ENCODE measurements at places on chromosomes 6 and 20. TPM values are rescaled to one million over a fixed set of nuclear protein-coding genes. Genes with fewer than 3 reads are reported as not detected.

DNA sequence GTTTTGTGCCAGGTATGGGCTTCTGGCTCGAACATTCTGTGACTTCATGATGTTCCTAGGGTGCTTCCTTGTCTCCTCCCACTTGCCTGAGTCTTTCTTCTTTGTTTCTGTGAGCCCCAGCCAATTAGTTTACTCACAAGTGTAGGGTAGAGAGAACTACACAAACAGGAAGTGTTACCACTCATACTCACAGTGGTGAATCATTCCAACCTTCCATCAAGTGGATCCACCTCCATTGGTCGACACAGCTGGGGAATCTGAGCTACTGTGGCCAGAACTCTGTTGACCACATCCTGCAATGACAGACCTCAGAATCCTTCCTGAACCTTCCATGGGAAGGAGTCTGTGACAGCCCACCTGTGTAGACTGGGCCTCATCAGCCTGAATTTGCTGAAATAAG lies 76.8 kb downstream of the UNC5CL start:
- no peak for DNase-seq

DNA sequence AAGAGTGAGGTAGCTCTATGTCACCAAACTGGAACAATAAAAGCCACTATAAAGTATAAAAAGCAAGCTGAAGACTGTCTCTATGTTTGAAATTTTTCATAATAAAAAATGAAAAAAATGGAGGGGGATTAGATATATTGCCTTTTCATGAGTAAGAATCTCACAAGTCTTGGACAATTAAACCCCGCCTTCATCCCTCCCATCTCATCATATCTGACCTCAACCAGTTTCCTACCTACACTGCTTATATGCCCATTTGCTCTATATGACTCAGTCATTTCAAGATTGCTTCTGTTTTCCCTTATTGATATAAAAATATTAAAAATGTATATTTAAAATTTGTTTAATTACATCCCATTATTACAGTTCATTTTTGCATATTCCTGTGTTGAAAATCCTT lies 2.9 kb upstream of the TRIM39 start:
- DNase-seq = no peak

GRCh38 chr20:37562695-37563480 lies 35.2 kb upstream of the BLCAP start:
- DNase-seq = no peak

DNA sequence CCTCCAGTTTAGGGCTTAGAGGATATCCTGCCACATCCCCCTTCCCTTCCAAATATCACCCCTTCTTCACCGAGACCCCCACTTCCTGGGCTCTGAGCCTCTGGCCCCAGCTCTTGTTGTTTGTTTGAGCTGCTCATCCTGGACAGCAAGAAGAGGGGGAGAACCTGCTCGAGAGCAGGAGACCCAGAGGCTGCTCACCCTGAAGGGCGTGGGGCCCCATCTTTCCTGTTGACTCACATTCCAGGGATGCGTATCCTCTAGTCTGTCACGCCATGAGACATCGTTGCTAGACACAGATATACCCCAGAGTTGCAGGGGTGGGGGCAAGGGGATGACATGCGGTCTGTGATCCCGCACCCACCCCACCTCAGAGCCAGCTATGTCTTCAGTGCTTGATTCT lies 5.7 kb upstream of the TNXB start:
- no peak for DNase-seq

TXLNB gene
- 0.05 TPM for polyA plus RNA-seq

DNA sequence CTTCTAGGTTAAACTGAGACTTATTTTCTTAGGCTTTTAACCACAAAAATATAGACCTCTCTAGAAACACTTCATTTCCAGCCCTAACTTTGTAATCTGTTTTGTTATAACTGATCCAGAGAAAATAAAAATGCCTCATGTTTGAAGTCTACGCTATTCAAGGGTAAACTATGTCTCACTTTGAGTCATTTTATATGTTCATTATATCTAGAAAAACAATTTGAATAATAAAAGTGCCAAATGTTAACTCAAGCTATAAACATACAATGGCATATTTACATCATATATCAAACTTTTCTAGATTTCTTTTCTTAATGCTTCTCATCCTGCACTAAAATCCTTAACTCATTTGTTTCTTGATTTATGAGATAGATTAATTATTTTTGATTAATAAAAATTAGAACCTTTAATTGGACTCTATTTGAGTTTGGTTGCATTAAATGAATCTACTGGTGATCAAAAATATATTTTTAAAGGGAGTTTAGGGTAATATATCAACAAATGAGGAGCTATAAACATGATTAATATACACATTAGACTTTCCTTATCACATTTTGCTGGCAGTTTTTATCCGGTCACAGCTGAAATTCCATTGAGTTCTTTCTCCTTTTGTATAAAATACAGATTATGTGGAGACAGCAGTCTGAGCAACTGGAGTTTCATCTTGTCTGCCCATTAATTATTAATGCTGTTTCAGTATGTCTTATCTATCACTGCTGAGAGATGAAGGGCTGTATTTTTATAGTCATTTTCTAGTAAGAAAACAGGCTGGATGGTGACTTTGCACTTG lies 246.5 kb downstream of the TBX18 start:
- no peak for DNase-seq

TRDN gene
- polyA plus RNA-seq = 1.2 TPM

- DNase-seq = no peak
Observed at GRCh38 chr6:2190661-2191389, 54.6 kb downstream of the GMDS start.

- DNase-seq = no peak
Observed at GRCh38 chr20:13492001-13492481, 146.7 kb downstream of the TASP1 start.

GRCh38 chr20:46400828-46401477 lies 5.5 kb downstream of the ELMO2 start:
- no peak for DNase-seq

SLC26A8 gene
- polyA plus RNA-seq = 0.57 TPM

GRCh38 chr6:36131511-36132245 lies 1.4 kb downstream of the MAPK13 start:
- DNase-seq = no peak

- DNase-seq = no peak
Observed at GRCh38 chr6:142827369-142827768, 117.6 kb downstream of the HIVEP2 start.

PRND gene
- 0.09 TPM for polyA plus RNA-seq

FAM83C gene
- not detected for polyA plus RNA-seq

PLAGL2 gene
- polyA plus RNA-seq = 26.7 TPM

- no peak for DNase-seq
Observed at GRCh38 chr6:158849899-158850806, 31.0 kb upstream of the EZR start.

TAAR2 gene
- polyA plus RNA-seq = not detected

DNA sequence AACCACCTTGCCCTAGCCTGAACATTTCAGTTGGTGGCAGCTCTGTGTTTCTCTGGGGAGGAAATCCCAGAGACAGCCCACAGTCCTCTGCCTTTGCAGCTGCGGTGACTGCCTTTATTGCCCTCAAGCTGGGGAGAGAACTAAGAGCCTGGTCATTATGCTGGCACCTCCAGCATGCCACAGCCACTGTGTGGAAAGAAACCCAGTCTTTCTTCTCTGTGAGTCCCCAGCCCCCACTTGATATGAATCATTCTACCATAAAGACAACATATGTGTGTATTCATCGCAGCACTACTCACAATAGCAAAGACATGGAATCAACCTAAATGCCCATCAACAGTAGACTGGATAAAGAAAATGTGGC lies 82.3 kb upstream of the RNF217 start:
- DNase-seq = no peak

C6orf15 gene
- polyA plus RNA-seq = 0.06 TPM

- DNase-seq = no peak
Observed at GRCh38 chr6:45522486-45522885, 144.8 kb upstream of the SUPT3H start.

MYLK4 gene
- polyA plus RNA-seq = 0.11 TPM

Measured in H1 (cell line).